AG09319 (cell line): ENCODE measurements at places on chromosomes 2 and 18.

DNA sequence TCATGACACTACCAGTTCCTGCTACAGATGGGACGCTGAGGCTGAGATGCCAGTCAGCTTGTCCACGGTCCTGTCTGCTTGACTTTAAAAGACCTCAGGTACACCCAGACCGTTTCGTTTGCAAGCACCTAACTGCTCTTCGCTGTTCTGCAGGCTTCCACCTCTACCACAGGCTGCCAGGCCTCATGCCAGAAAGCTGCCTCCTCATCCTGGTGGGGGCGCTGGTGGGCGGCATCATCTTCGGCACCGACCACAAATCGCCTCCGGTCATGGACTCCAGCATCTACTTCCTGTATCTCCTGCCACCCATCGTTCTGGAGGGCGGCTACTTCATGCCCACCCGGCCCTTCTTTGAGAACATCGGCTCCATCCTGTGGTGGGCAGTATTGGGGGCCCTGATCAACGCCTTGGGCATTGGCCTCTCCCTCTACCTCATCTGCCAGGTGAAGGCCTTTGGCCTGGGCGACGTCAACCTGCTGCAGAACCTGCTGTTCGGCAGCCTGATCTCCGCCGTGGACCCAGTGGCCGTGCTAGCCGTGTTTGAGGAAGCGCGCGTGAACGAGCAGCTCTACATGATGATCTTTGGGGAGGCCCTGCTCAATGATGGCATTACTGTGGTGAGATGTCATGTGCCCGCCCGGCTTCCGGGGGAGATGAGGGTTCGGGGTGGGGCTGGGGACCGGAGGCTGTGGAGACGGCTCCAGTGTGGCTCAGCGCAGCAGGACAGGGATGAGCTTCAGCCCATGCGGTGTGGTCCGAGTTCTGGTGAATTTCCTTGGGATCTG, 5.9 kb downstream of the SLC9A4 start:
- no peak for DNase-seq

DNA sequence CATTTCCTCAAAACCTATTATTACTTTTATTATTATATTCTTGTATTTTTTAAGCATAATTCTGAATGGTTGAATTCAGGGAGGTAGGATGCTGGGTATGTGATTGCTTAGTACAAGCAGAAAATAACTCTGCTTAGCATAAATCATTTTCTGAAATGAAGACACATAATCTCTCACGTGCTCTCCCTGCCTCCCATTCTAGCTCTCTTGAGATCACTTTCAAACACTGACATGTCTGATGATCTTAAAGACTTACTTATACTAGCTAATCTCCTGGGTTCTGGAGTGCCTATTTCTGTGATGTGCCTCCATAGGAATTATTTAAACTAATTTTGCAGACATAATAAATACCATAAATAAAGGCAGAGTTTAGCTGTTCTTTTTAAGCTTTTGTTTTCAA, 1136.0 kb downstream of the SUCLG1 start:
- DNase-seq = no peak

- DNase-seq = no peak
Observed at GRCh38 chr2:6826081-6826913, 39.4 kb downstream of the CMPK2 start.

- peak; percentile 93 for DNase-seq
Observed at GRCh38 chr2:28338046-28338817, 54.4 kb upstream of the FOSL2 start.

DNA sequence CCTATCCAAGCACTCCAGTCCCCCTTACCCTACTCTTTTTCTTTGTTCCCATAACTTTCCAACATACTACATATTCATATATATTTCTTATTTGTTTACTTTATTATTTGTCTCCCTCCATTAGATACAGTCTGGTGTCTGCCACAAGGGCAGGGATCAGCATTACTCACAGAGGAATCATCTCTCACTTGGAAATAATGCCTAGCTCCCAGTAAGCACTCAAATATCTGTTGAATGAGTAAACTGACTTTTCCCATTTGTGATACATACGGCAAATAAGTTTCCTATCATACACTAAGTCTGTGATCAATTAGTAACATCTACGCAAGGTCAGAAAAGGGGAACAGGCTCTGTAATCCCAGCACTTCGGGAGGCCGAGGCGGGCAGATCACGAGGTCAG, 18.7 kb downstream of the C1D start:
- DNase-seq = no peak

- no peak for DNase-seq
Observed at GRCh38 chr2:211067029-211067428, 510.6 kb downstream of the CPS1 start.

- DNase-seq = no peak
Observed at GRCh38 chr2:67600946-67601345, 203.8 kb downstream of the ETAA1 start.

DNA sequence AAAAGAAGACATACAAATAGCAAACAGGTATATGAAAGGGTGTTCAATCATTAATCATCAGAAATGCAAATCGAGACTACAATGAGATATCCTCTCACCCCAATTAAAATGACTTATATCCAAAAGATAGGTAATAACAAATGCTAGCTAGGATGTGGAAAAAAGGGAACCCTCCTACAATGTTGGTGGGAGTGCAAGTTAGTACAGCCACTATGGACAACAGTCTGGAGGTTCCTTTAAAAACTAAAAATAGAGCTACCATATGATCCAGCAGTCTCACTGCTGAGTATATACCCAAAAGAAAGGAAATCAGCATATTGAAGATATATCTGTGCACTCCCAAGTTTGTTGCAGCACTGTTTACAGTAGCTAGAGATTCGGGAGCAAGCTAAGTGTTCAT, 271.5 kb downstream of the MBD5 start:
- no peak for DNase-seq

- no peak for DNase-seq
Observed at GRCh38 chr2:201004370-201004769, 40.9 kb upstream of the ORC2 start.
